ENCODE measurements at places on chromosomes 1 and 21. TPM values are rescaled to one million over a fixed set of nuclear protein-coding genes. Genes with fewer than 3 reads are reported as not detected.

The TAL1 gene
- polyA plus RNA-seq = 3.3 TPM

The PDC gene
- polyA plus RNA-seq = 0.31 TPM

The SPATC1L gene
- 17.2 TPM for polyA plus RNA-seq

The CTSE gene
- 1.3 TPM for polyA plus RNA-seq

The SLC22A15 gene
- 0.61 TPM for polyA plus RNA-seq

The FBXO2 gene
- 0.49 TPM for polyA plus RNA-seq

The TOR3A gene
- polyA plus RNA-seq = 16.3 TPM

The IKBKE gene
- polyA plus RNA-seq = 3.4 TPM

The PMVK gene
- polyA plus RNA-seq = 35.2 TPM

The TBX19 gene
- 1.7 TPM for polyA plus RNA-seq

The TNFRSF8 gene
- 0.12 TPM for polyA plus RNA-seq

The CHIA gene
- not detected for polyA plus RNA-seq

The GPR153 gene
- 15.7 TPM for polyA plus RNA-seq

The SPATA6 gene
- polyA plus RNA-seq = 12.0 TPM

The S100A7 gene
- not detected for polyA plus RNA-seq
